Activated CD4-positive, alpha-beta T cell treated with anti-CD3 and anti-CD28 coated beads for 24 hours (primary cell): ENCODE measurements at places on chromosomes 2 and 18.

DNA sequence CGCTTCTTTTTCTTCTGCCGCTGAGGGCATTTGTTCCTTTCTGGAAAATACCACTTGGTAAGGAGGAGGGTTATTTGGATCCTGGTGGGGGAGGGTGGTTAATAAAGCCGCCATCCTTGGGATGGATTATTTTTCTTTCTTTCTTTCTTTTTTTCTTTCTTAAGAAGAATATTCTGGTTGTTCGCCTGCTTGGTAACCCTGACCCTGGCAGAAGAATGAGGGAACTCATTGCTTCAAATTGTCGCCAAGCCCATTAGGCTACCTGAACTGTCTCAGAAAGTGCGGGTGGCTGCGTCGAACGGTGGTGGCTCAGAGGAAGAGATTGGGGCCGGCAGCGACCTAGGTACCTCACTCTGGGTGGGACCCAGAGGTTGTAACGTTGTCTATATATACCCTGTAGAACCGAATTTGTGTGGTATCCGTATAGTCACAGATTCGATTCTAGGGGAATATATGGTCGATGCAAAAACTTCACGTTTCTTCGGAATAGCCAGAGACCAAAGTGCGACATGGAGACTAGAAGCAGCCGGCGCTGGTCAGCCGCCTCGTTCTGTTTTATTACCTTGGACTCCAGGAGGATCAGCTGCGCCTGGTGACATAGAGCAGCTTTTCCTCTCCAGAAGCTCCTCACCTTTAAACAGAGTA, 1.3 kb upstream of the HOXD4 start:
- DNase-seq: no peak

DNA sequence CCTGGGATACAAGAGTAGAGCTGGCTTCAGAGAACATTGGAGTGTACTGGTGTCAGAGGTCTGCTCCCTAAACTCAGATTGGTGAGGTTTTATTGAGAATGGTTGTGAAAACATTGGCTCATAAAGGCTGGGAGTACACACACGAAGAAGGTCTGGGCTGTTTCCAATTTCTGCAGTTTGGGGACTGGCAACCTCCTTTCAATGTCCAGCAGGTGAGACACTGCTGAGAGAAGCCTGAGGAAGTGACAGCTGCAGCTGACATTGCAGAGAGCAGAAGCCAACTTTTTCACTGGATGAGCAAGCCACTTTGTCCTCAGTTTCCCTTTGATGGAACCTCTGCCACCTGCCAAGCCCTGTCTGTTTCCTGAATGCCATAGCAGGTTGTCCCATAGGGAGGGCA, 346.6 kb upstream of the SPRED2 start:
- DNase-seq: no peak

- DNase-seq: no peak
Observed at GRCh38 chr2:176561706-176562105, 292.5 kb downstream of the MTX2 start.

DNA sequence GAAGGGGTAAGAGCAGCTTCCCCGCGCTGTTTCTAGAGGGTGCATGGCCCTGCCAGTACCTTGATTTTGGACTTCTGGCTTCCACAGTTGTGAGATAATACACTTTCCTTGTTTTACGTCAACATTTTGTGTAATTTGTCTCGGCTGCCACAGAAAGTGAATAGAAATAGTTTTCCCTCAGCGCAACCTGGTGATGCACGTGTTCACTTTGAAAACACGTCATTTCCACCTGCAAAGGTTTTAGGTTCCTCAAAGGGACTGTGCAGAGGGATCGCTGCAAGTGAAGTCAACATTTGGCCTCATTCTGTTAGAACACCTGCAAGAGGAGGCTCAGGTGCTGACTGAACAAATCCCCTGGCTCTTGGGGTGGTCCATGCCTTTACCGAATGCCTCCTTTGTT, 71.7 kb downstream of the LONRF2 start:
- DNase-seq: no peak

DNA sequence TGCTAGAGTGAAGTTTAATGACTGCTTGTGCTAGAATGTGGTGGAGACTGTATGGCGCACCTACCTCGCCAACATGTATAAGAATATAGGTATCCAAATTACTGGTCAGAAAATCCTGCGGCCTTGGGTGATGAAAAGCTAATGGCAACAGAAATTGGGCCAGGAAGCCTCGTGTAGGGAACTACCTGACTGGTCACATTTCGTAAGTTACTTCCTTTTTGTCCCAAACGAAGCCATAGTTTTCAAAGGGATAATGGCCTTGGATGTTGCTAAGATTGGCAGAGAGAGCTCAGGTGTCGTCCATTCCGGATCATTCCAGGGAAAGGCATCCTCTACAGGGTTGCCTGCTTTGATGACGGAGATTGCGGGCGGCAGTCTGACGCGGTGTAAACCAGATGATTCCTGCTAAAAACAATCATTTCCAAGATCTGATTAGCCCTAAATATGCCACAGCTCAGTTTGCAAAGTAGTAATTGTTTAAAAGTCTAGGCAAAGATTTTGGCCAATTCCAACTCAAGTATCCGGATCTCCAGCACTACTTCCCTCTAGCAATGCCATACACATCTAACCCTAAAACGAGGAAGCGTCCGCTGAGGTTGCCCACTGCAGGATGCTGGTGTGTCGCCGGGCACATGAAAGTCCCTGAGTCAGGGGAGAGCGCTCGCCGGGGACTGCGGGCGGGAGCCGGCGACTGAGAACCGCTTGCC, 708 bp upstream of the MALT1 start:
- no peak for DNase-seq

GRCh38 chr2:226580403-226580802, 219.2 kb downstream of the IRS1 start:
- no peak for DNase-seq

GRCh38 chr2:54402350-54402749, 53.8 kb upstream of the SPTBN1 start:
- DNase-seq: no peak

DNA sequence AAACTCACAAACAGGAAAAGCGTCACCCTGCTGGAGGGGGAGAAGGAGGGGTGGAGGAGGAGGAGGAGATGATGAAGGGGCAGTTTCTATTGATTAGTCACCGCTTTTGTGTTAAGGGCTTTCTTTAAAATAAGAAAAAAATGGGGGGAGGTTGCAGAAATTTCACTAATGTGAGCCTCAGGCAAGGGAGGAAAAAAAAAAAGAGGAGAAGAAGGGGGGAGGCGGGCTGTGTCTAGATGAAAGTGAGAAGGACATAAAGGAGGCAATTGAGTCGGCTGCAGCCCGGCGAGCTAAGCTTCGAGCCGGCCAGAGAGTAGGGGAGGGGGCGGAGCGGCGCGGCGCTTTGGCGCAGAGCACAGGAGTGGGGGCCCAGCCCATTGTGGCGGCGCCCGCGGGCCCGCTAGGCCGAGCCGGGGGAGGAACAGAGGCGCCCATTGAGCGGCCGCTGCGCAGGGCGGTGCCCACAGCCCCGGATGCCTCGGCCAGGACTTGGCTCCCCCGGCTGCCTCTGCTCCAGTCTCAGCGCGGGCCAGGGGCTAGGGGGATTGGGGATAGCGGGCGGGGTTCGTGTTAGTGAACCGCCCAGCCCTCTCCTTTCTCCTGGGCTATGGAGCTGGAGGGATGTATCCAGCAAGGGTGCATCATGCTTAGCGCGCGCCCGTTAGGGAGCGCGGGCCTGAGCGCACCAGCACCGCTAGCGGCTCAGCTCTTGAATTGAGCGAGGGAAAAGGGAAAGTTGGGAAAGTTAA, 7.9 kb downstream of the PAX3 start:
- DNase-seq: no peak

GRCh38 chr2:175227393-175227792, 45.9 kb upstream of the ATP5MC3 start:
- no peak for DNase-seq

DNA sequence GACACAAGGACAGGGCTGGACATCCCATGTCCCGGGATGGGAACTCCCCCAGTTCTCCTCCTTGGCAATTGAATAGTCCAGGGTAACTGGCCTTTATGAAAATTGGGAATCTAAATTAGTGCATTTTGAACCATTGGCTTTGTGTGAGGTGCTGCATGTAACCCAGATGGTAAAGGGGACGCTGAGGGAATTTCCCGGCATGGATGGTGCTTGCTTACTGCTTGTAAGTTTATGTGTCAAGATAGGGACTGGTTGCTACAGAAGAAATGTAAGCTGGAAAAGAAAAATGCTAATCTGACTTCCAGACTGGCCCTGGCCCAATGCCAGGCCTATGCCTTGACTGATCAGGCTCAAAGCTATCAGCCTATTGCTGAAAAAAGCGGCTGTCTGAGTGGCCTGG, 1096.7 kb upstream of the DDX18 start:
- no peak for DNase-seq

DNA sequence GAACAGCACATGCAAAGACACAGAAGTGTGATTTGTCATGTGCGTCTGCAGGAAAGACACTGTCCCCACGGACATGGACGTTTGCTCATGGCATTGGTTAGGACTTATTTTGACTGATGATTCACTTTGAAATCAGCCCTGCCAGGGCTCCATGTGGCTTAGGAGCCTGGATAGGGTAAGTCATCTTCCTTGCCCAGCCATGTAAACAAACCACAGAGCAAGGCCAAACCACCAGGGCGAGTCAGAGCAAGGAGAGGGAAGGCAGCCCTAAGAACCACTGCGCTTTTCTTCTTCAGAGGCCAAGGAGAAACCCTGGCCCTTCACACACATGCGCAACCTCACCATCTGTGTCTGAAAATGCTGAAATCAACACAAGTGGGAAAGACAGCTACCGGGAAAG, 88.8 kb downstream of the GFPT1 start:
- DNase-seq: no peak

- no peak for DNase-seq
Observed at GRCh38 chr2:26184121-26184520, 11.2 kb downstream of the GAREM2 start.

DNA sequence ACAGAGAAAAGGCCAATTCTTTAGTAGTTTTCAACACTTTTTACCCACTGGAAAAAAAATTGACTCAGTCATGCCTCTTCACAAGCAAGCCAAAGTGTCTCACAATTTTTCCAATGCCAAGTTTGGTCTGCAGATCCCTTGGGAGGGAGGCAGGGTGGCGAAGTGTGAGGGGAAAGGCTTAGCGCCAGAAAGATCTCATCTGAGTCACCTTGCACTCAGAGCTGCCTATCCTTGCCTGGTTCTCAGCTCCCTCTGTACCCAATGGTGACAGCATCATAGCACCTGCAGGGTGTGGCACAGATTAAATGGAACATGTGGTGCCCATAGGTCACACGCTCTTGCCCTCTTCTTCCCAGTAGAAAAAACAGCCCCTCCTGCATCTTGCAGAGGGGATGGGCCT, 55.2 kb upstream of the GYPC start:
- DNase-seq: no peak

GRCh38 chr2:157933160-157933920, 57.2 kb upstream of the ACVR1 start:
- no peak for DNase-seq

DNA sequence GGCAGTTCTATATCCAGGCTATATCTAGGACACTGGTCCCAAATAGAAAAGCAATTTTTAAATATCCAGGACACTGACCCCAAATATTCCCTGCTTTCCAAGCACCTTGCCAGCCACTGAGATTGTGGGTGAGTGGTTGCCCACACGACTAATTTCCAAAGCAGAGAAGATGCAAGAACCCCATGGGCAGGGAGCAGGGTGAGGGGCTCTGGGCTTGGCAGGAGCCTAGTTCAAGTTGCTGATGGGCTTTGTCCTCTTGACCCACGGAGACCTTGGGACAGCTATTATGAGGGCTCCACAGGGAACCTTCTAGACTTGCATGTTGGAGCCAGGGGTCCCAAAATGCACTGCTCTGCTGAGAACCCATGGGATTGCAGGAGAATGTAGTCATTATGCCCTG, 146.0 kb upstream of the SMAD2 start:
- DNase-seq: no peak

DNA sequence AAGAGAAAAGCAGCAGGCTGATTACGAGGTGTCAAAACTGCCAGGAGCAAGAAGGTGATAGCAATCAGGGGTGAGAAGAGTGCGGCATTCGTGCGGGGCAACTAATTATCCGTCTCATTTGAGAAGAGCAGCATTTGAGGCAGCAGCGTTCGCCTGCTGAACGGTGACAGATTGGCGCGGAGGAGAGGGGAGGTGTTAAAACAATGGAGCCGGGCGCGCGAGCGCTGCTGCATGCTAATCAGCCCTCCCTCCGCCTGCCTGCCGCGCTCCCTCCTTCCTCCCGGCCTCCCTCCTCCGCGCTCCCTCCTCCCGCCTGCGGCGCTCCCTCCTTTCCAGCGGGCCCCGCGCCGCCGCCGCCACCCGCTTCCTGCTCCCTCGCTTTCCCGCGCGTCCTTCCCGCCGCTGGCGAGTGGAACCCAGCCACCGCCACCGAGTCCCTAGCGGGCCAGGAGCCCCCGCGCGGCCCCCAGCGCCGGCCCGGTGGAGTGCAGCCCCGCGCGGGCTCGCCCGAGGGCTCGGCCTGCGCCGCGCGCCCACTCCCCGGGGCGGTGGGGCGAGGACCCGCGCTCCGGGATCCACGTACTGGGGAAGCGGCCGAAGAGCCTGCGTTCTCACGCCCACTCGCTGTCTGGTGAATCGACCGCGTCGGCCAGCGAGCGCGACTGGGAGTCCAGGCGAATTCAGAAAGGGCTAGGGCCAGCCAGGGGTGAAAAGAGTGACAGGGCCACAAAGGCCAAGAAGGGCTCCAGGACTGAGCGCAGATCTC, 69.5 kb upstream of the PSMD14 start:
- DNase-seq: no peak

- no peak for DNase-seq
Observed at GRCh38 chr2:227891673-227892072, 20.2 kb downstream of the DAW1 start.

DNA sequence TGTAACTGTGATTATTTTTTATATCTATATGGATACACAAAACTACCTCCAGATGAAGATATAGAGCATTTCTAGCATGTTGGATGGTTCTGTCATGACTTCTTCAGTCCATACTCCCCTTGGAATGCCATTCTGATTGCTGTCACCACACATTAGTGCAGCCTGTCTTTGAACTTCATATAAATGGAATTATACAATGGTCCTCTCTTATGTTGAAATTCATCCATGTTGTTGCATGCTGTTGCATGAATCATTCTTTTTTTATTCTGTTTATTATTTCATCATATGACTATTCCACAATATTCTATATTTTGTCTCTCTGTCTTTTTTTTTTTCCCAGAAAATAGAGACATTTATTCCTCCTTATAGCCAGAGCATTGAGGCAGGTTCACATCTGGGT, 74.1 kb downstream of the OSBPL6 start:
- DNase-seq: no peak
